Activated CD8-positive, alpha-beta memory T cell treated with anti-CD3 and anti-CD28 coated beads, Interleukin-2, amount 10 ng/mL, durations not matched to agents 7 days and 5 days (primary cell): ENCODE measurements at places on chromosomes 11 and 22.

GRCh38 chr22:46895753-46896152 is 133.3 kb downstream of the TBC1D22A start:
- no peak for DNase-seq

DNA sequence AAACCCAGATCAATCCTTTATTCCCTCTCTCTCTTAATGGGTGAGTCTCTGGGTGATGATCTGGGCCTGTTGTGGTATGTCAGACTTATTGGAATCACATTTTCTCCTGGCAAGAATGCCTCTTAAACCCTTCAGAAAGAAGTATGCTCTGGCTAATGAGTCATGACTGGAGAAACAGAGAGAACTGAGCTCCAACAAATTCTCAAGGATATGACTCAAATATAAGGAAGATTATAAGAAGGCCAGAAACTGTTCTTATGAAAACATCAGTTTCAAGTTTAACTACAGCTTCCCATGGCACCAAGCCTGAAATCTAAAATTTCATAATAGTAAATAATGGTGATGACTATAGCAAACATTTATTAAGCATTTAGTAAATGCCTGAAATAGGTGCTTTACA is 83.9 kb downstream of the OR5AK2 start:
- DNase-seq: no peak

GRCh38 chr11:33919645-33920044 is 27.8 kb upstream of the LMO2 start:
- no peak for DNase-seq

DNA sequence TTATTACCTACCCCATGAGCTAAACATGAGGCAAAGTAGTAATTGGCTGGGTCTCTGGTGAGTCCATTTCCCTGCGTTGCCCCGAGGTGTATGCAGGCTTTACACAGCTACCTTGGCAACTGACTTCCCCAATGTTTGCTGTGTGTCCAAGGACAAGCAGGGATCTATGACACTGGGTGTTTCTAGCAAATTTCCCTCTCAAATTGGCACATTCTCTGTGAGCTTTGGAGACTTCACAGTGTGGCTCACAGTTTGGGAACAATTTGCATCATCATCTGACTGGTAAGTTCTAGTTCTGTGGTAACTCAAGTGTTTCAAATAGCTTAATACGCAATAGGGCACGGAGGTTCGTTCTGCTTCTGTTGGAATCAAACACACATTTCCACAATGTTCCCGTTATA is 12.5 kb downstream of the NNMT start:
- no peak for DNase-seq

- no peak for DNase-seq
These were observed 31.8 kb upstream of the GPR83 start for GRCh38 chr11:94433049-94433448.

- no peak for DNase-seq
These were observed 313.1 kb downstream of the C11orf87 start for GRCh38 chr11:109735128-109735527.

GRCh38 chr22:33829546-33830280 is 90.6 kb downstream of the LARGE1 start:
- DNase-seq: no peak

GRCh38 chr11:78429209-78429608 is 11.6 kb upstream of the GAB2 start:
- DNase-seq: no peak

GRCh38 chr22:20455709-20456063 is 18.1 kb upstream of the SCARF2 start:
- DNase-seq: no peak

DNA sequence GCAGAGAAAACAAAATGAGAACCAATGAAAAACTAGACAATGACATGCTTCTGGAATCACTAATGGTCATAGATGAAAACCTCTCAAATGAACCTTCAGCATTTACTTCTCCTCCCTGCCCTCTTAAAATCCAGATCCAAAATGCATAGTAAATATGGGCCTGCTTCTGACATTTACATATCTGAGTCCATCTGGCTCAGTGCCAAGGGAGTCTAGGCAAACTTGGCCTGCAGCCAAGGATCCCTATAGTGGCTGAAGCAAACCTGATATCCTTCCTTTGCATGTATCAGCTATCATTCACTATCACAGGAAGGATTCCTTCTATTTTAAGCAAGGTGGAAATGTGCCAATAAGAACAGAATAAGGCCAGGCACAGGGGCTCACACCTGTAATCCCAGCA is 104.8 kb downstream of the C11orf58 start:
- no peak for DNase-seq

DNA sequence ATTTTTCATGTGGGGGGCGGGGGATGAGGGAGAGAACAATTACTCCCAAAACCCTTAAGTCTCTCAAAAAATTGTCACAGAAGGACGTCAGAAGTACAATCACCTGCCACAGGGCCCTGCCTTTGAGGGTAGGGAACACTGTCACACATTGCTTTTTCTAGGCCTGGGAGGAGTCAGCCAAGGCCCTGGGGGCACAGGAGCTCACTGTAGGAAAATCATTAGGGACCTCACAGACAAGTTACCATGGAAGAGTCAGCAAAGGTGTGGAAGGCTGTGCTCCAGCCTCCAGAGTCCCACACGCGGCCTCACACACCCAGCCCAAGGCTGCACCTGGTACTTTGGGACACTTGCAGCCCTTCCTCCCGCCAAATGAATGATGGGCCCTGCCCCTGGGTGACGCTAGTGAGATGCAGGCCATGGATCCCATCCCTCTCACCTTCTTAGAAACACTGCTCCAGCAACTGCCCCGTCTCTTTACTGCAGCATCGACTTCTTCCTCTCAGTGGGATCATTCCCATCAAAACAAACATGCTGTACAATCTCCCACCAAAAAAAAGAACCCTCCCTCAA is 3.3 kb downstream of the PLEKHA7 start:
- DNase-seq: no peak

DNA sequence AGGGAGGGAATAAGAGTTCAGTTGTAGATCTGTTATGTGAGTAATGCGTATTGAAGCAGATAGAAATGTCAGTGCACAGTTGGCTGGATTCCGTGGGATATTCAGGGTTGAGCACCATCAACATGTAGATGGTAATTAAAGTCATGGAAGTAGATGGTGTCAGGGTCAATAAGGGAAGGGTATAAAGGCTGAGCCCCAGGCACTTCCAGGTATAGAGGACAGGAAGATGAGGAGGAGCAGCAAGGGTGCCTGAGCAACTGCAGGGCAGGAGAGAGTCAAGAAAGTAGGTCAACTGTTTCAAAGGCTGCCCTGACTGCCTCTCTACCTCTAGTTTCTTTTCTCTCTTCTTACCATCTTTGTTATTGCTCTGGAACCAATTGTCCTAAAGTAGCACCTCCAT is 85.9 kb downstream of the MICAL2 start:
- peak; percentile 55 for DNase-seq

- no peak for DNase-seq
These were observed 570.3 kb downstream of the OPCML start for GRCh38 chr11:132962041-132962440.

GRCh38 chr22:17913801-17914347 is 110.5 kb downstream of the MICAL3 start:
- DNase-seq: no peak

DNA sequence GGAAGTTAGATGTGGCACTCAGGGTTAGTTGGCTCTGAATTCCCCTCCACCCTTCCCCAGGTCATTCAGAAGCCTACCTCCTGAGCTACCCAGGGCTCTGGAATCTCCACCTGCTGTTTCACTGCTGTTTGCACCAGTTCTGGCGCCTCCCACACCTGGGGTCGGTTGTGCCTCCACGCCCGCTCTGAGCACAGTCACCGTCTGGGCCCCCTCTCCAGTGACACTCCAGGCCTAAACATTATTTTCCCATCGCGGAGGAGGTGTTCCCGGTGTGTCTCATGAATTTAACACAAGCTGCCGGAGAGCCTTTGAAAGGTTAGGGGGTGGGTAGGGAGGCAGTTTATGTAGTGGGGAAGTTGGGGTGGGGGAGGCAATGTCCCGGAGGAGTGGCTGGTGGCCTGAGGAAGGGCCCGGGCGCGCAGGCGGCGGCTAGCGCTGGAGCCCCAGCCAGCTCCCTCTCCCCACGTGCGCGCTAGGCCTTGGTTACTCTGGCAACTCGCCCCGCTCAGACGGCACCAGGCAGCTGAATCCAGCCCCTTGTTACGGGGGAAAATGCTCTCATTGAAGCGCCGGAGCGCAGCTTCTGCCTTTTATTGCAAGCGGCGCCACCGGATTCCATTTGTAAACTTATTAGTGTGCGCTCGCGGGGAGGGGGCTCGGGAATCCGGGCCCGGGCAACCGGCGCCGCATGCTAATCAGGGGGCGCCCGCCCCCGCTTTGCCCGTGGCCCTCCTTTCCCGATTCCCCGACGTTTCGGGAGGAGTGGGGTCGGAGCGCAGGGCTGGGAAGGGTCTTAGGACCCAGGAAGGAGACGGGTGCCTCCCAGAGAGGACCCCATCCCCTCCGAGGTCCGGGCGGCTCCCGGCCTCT is 52.4 kb downstream of the GRIK4 start:
- DNase-seq: no peak

DNA sequence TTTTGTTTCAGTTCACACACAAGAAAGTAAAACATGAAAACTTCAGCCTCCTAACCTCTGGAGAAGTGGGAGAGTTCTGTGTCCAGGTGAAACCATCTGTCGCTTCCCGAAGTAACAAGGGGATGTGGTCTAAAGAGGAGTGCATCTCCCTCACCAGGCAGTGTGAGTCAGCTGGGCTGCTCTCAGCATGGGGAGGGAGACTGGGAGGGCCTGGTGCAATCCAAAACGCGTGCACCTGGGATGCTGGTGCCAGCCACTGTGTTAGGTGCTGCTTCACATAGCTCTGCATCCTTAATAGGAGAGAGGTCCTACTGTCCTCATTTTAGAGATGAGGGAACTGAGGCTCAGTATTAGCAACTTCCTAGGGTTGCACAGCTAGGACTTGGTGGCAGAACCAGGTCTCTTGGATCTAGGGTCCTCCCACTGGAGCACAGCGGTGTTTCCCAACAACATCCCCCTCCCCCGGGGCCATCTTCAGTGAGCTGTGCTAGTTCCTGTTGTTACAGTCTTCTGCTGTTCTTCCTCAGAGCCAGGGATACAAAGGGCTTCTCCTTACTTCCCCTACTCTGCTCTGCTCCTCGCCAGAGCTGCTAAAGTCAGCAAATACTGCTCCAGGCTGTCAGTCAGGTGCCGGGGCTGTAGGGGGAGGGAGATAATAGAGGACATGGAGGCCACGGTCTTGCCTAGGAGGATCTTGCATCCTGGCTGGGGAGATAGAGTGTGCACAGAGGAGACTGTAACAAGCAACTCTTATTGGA is 8.0 kb downstream of the IL10RA start:
- no peak for DNase-seq

- DNase-seq: no peak
These were observed 129.9 kb downstream of the GUCY1A2 start for GRCh38 chr11:106888386-106888785.

- peak; percentile 83 for DNase-seq
These were observed at the start of gene CYB5R3 for GRCh38 chr22:42649246-42650099. CYB5R3 (minus strand) TSS chr22:42649392; CDS start chr22:42649315, 77 bp downstream.

GRCh38 chr11:133934599-133935550 is 21.9 kb downstream of the IGSF9B start:
- no peak for DNase-seq

GRCh38 chr22:39979458-39979857 is 15.3 kb upstream of the FAM83F start:
- DNase-seq: no peak

- DNase-seq: peak; percentile 60
These were observed 1.3 kb downstream of the PPP1CA start for GRCh38 chr11:67400251-67400941.

DNA sequence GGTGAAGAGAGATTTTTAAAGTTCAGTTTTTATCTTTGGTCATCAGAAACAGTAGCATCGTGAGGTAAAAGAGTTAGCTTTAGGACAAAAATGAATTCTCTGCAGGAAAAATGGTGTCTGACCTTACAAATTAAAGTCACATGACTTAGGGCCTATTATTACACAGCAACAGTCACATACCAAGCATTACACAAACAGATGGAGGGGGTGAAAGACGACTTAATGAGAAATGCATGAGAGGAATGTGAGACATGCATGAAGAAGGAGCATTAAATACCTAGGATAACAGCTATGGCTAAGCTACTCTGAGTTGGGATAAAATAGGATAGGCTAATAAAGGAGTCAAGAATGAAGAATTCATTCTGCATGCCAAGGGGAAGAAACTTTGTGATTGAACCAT is 77.5 kb downstream of the BLID start:
- no peak for DNase-seq

GRCh38 chr22:27797520-27798391 is 3.8 kb downstream of the MN1 start:
- DNase-seq: no peak

DNA sequence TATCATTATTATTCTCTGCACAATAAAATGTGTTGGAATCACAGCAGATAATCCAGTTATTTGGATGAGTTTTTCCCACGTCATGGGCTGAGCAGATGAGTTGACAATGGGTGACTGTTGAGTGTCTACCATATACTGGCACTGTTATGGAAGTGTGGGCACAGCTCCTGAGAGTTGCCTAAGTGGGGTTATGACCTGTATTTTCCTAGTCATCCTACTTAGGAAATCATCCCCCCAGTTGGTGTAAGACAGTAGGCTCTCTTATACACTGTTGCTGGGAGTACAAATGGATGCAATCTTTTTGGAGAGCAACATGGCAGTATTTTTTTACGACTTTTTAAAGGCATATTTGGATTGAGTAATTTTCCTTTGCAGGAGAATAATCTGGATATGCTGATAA is 66.4 kb downstream of the TRAF6 start:
- DNase-seq: no peak

GRCh38 chr22:42414021-42414420 is 18.2 kb downstream of the NFAM1 start:
- DNase-seq: no peak

DNA sequence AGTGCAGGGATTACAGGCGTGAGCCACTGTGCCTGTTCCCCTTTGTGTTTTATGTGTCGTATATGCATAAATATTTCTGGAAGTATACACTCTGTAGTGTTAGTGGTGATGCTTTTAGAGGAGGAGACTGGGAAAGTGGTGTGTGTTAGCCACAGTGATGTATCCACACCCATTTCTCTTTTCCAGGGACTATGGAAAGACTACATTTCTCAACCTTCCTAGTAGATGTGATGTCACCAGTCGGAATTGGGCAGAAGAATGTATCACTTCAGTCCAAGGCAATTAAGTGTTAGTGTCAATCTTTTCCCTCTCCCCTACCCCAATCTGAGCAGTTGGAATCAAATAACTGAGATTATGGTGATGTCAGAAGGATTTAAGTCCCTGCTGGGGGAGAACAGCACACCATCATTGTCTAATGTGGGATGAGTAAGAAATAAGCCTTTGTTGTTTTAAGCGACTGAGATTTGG is 5.8 kb upstream of the ATG16L2 start:
- no peak for DNase-seq
